ENCODE measurements at places on chromosomes 12 and 14. TPM values are rescaled to one million over a fixed set of nuclear protein-coding genes. Genes with fewer than 3 reads are reported as not detected.

Gene WNT1
- not detected for polyA plus RNA-seq

Gene KLRC2
- not detected for polyA plus RNA-seq

Gene RERG
- polyA plus RNA-seq: 43.2 TPM

Gene TSPAN19
- 0.47 TPM for polyA plus RNA-seq

Gene KRT8
- 265 TPM for polyA plus RNA-seq

Gene CLEC14A
- 16.3 TPM for polyA plus RNA-seq

Gene SPIC
- polyA plus RNA-seq: not detected

Gene KLRK1
- polyA plus RNA-seq: 0.62 TPM

Gene FLRT2
- 264 TPM for polyA plus RNA-seq

Gene CISTR
- not detected for polyA plus RNA-seq

Gene ABCC9
- polyA plus RNA-seq: 26.8 TPM

Gene HOTAIR
- 4.1 TPM for polyA plus RNA-seq

Gene SPATS2
- 49.8 TPM for polyA plus RNA-seq

Gene DTX1
- polyA plus RNA-seq: 13.9 TPM
